CD4-positive, alpha-beta T cell (primary cell): ENCODE measurements at places on chromosomes 7 and 10. TPM values are rescaled to one million over a fixed set of nuclear protein-coding genes. Genes with fewer than 3 reads are reported as not detected.

Gene WEE2
- total RNA-seq = 0.14 TPM

Gene MYOF
- total RNA-seq = 0.14 TPM

Gene UNCX
- not detected for total RNA-seq

Gene CTAGE4
- total RNA-seq = 1.2 TPM

Gene MTERF1
- total RNA-seq = 11.0 TPM

Gene GARIN1A
- total RNA-seq = 0.71 TPM
